ENCODE measurements at places on chromosomes 2 and 18. TPM values are rescaled to one million over a fixed set of nuclear protein-coding genes. Genes with fewer than 3 reads are reported as not detected.

ATP6V1C2 gene
- total RNA-seq = 0.09 TPM

MAL gene
- total RNA-seq = 6.1 TPM

SFT2D3 gene
- 7.9 TPM for total RNA-seq

DAPL1 gene
- 2.5 TPM for total RNA-seq

DNAH7 gene
- total RNA-seq = 0.07 TPM

SPAG16 gene
- total RNA-seq = 22.8 TPM

PROKR1 gene
- total RNA-seq = not detected

SERPINB4 gene
- total RNA-seq = 5.0 TPM

FBXO36 gene
- 4.0 TPM for total RNA-seq

SERPINB7 gene
- 59.1 TPM for total RNA-seq

PTRHD1 gene
- 29.8 TPM for total RNA-seq

LOXL3 gene
- total RNA-seq = 0.56 TPM

SATB2 gene
- total RNA-seq = 0.28 TPM

TMEM198 gene
- 0.93 TPM for total RNA-seq

TRABD2A gene
- 1.7 TPM for total RNA-seq

FAM136A gene
- 35.3 TPM for total RNA-seq

HOXD12 gene
- not detected for total RNA-seq

MATN3 gene
- total RNA-seq = 1.2 TPM

ILKAP gene
- total RNA-seq = 19.3 TPM

FAM98A gene
- 53.2 TPM for total RNA-seq

PROM2 gene
- 53.7 TPM for total RNA-seq

DUSP19 gene
- 0.98 TPM for total RNA-seq

MSTN gene
- total RNA-seq = not detected

REG1B gene
- not detected for total RNA-seq

ASB18 gene
- not detected for total RNA-seq

FBXO41 gene
- 4.7 TPM for total RNA-seq

VSNL1 gene
- 21.7 TPM for total RNA-seq

SCN9A gene
- 0.71 TPM for total RNA-seq

CCDC141 gene
- total RNA-seq = not detected

LBX2 gene
- total RNA-seq = 0.56 TPM

G6PC2 gene
- not detected for total RNA-seq

ALPP gene
- total RNA-seq = not detected

CRYGC gene
- not detected for total RNA-seq

R3HDM1 gene
- total RNA-seq = 20.3 TPM

UGT1A4 gene
- total RNA-seq = 0.33 TPM

NAGK gene
- total RNA-seq = 102 TPM

MOCOS gene
- total RNA-seq = 1.2 TPM

SLC30A3 gene
- total RNA-seq = not detected

TEX44 gene
- not detected for total RNA-seq

IL1RL1 gene
- total RNA-seq = 0.56 TPM

CFAP221 gene
- not detected for total RNA-seq

Measured in airway epithelial cell (primary cell).